Stimulated activated CD8-positive, alpha-beta memory T cell treated with anti-CD3 and anti-CD28 coated beads, Interleukin-2, amount 100 ng/mL, for 48 hours (primary cell): ENCODE measurements at places on chromosomes 3 and 15.

DNA sequence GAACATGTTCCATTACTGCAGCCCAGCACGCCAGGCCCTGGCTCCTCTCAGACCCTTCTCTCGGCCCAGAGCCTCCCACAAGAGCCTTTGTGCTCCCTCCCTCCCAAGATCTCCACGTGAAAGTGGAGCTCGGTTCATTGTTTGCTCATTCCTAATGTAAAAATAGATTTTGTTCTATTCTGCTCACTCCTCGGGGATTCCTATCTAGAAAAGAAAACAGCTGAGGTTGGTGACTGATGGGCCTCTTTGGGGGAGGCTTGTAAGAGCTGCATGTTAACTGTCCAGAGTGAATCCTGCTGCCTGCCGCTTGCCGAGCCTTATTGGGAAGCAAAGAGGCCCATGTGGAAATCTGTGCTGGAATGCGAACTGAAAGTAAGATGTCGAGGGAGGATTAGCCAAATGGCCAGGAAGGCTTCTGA, 267.1 kb downstream of the LRTM1 start:
- no peak for DNase-seq

DNA sequence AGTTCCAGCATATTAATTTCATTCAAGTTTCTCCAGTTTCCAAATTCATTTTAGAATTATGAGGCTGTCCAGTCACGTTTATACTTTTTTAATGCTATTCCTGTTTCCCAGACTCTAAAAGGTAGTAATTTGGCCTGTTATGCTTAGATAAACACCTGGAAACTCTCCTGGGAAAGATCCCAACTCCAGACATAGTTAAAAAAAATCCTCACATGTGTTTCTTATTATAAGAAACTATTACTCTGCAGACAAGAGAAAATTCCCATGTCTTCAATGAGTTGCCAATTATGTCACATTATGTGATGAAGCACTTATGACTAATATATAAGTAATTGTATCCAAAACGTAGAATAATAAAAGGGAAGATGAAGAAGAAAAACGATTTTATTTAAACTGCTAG, 137.1 kb upstream of the TMC3 start:
- DNase-seq, result no peak

DNA sequence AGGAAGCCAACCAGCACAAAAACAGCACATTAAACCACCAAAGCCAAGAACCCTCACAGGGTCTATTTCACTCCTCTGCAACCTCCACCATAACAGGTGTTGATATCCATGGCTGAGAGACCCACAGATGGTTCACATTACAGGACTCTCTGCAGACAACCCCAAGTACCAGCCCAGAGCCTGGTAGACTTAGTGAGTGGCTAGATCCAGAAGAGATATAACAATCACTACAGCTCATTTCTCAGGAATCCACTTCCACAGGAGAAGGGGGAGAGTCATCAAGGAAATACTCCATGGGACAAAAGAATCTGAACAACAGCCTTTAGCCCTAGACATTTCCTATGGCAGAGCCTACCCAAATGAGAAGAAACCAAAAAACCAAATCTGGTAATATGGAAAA, 168.1 kb upstream of the CD96 start:
- no peak for DNase-seq

- no peak for DNase-seq
These were observed 304.2 kb upstream of the CTNNB1 start for GRCh38 chr3:40895109-40895508.

DNA sequence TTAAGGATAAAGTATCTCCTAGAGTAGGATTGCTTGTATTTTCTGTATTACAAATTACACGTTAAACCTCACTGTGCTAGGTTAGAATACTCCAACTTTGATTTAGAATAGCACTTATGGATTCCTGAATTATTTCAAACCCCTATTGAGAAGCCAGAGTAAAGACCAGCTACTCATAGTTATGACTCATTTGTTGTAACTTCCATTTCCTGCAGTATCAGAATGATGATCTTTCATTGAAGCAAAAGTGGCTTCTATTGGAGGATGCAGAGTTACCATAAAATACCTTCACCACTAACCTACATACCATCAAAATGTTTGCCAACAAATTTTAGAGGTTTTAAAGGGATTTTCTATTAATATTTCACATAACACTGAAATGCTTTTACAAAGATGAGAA, 1322.7 kb upstream of the ALCAM start:
- no peak for DNase-seq

- DNase-seq, result no peak
These were observed 93.4 kb downstream of the LRRC28 start for GRCh38 chr15:99344639-99345038.

- no peak for DNase-seq
These were observed 14.7 kb downstream of the XRN1 start for GRCh38 chr3:142433110-142433509.

DNA sequence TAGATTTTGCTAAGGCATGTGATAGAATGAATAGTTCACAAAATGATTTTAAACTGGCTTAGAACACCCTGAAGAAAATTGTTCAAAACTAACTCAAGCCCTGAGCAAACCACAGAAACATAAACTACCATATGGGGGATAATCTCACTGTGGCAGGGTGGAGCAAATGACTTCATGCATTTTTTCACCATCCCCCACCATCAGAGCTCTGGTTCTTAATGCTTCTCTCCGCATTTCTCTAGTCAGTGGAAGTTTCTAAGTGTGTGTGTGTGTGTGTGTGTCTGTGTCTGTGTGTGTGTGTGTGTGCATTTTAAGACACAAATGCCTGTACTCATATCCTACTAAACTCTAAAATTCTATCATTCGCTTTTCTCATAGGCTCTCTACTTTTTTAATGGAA, 107.1 kb upstream of the PHLDB2 start:
- DNase-seq, result no peak

DNA sequence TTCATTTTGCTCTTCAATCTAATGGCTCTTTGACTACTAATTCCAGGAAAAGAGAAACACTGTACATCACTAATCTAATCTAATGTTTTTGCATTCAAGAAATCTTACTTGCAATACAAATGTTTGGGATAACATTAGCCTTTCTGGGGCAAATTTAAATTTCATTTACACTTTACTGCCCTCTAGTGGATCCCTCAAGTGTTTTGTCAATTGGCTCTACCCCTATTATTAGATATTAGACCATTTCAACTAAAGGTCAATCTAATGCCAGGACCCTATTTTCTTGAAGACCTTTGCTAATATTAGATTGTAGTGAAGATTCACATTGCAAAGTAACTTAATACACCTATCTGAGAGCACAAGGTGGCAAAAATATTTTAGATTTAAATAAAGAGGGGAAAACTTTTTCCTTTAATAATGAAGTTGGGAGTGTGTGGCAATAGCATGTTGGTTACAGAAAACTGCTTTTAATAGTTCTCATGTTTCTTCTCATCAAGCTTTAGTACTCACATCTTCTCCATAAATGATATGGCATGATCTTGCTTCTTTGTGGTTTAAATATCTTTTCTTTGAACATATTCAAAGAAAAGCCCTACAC, 5.0 kb downstream of the C2CD4A start:
- no peak for DNase-seq

DNA sequence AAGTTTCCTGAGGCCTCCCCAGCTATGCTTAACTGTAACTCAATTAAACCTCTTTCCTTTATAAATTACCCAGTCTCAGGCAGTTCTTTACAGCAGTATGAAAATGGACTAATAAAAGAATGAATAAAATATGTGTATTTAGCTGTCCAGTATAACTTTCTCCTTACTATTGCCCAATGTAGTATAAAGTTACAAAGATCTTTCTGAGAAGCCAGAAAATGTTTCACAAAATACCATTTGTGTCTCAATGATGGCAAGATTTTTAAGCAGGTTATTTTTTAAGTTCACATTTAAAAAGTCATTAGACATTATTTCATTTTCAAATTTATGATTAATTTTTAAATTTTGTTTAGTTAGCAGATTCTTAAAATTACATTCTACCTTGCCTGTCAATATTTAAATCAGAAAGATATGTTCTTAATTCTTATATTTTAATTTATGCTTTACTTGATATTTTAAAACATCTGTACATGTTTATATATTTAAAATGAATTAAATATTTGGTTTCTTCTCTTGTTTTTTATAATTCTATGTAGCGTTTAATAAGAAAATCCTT, 189.2 kb downstream of the GBE1 start:
- DNase-seq, result no peak
